ENCODE measurements at places on chromosomes 11 and 22.

- no peak for DNase-seq
Observed at GRCh38 chr11:125428486-125429173, 67.4 kb downstream of the FEZ1 start.

DNA sequence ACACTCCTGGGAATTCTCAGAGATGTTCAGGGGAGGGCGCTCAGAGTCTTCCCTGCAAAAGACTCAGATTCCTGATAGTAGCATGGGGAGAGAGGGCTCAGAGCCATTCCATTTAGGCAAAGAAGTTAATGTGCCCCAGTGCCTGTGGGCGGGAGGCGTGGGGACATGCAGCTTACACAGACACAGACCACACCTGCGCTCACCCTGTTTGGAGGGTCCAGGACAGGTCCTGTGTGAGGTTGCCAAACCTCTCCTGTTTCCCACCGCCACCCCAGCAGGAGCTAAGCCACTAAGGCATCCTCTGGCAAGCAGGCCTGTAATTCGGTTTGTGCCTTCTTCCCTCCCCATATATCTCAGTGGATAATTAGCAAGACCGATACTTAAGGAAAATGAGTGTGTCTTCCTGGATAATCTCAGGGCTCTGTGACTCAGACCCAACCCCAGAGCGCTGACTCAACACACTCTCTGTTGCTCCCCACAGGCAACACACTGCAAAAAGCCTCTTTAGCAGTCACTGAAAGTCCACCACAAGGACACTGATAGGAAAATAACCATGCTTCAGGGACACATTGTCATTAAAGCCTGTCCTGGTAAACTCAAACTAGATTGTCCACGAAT lies 118.9 kb upstream of the LMO1 start:
- no peak for DNase-seq

DNA sequence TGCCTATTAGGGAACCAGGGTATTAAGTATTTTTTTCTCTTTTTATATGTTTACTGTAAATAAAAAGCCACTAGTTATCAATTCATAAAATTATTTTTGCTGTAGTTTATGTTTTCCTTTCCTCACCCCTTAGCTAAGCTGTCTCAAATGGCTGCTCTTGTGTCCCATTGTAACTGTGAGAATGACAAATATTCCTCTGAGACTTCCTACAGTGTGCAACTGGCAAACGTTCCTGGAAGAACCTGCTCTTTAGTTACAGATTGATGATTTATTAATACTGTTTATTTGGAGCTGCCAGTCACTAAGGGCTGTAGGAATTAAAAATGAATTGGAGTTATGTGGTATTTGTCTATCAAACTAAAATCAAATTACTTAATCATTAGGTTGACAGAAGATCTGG lies 675.4 kb upstream of the ARHGAP42 start:
- DNase-seq: no peak

- no peak for DNase-seq
Observed at GRCh38 chr11:47850337-47850736, 2.2 kb upstream of the NUP160 start.

GRCh38 chr11:35335226-35335625 lies 84.1 kb downstream of the SLC1A2 start:
- no peak for DNase-seq

DNA sequence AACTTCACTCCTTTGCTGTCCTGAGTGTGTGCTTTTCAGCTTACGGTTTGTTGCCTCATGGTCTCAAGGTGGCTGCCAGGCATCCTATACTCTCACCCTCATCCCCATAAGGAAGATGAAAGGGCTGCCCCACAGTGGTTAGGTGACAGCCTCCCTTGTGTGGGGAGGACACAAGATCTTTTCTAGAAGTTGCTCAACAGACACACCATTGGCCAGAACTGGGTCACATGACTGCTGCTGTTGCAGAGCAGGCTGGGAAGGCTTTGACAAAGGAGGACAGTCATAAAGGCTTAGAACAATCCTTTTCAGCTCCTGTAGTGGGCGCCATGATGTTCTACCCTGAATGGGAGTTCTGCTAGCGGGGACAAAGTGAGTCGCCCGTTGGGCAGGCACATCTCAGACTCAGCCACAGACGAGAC lies 69.7 kb upstream of the RASD2 start:
- no peak for DNase-seq

GRCh38 chr22:46829117-46829891 lies 66.9 kb downstream of the TBC1D22A start:
- DNase-seq: no peak
